ENCODE measurements at places on chromosomes 6 and 20. TPM values are rescaled to one million over a fixed set of nuclear protein-coding genes. Genes with fewer than 3 reads are reported as not detected.

DNA sequence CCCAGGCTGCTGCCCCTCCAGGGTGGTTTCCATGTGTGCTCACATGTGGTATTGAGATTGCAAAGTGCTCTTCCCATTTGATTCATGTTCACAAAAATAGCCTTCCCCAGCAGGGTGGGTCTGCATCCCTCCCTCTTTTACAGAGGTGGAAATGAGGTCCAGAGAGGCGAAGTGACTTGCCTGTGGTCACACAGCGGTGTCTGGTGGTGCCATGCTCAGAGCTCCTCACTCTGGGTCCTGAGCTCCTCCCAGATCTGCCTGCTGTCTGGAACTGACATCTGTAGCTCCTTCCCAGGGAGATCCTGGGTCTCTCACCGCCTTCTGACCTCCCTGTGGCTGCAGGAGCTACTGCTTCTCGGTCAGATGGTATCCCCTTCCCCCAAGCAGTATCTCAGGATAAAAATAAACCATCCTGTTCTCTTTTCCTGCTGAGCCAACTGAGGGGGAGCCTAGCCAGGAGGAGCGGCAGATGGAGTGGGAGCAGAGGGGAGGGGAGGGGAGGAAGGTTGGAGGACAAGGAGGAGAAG is 11.9 kb downstream of the CD40 start:
- DNase-seq, result no peak

DNA sequence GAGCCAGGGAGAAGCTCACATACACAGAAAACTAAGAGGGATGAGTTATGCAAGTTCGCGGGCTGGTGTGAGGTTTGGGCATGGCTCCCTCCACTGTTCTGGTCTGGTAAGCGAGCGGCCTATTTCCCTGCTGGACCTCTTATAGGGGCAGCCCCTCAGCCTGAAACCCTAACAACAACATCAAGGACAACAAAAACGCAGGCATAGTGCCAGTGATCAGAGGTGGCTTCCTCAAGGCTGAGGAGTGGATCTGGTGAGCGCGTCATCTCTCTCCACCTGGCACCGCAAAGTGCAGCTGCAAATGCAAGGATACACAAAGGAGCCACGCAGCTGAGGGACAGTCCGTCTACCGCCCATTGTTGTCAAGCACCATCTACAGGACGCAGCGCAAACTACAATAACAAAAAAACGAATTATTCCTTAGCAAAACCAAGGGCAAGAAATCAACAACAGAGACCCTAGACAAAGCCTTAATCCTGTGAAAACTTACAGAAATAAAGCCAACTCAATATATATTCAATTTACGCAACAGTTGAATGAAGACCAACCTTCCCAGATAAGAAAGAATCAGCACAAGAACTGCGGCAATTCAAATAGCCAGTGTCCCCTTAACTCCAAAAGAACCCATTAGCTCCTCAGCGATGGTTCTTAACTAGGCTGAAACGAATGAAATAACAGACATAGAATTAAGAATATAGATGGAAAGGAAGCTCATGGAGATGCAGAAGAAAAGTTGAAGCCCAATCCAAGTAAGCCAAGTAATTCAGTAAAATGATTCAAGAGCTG is 9.2 kb upstream of the DEFB110 start:
- DNase-seq, result no peak

- no peak for DNase-seq
Measured at GRCh38 chr6:159212028-159212427, 42.8 kb downstream of the FNDC1 start.

GRCh38 chr6:88561954-88562315 is 395.8 kb upstream of the CNR1 start:
- no peak for DNase-seq

- DNase-seq, result no peak
Measured at GRCh38 chr6:148240861-148241477, 101.7 kb upstream of the SASH1 start.

DNA sequence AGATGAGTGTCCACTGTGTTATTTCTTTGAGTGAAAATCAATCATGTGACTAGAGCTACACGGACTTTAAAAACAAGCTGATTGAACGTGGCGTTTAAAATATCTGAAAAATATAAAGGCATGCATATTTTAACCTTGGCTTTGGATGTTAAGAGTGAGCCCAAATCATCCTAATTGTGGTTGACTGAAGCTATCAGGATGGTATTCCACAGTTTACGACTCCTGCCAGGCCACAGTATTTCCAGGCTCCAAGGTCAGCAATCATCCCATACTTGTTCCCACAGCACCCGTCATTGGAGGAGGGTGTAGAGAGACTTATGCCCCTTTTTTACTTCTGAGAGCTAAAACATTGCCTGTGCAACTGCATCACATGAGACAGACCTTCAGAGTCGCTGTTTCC is 43.2 kb upstream of the TMX4 start:
- no peak for DNase-seq

- DNase-seq, result no peak
Measured at GRCh38 chr20:53390770-53391169, 202.9 kb downstream of the ZNF217 start.

DNA sequence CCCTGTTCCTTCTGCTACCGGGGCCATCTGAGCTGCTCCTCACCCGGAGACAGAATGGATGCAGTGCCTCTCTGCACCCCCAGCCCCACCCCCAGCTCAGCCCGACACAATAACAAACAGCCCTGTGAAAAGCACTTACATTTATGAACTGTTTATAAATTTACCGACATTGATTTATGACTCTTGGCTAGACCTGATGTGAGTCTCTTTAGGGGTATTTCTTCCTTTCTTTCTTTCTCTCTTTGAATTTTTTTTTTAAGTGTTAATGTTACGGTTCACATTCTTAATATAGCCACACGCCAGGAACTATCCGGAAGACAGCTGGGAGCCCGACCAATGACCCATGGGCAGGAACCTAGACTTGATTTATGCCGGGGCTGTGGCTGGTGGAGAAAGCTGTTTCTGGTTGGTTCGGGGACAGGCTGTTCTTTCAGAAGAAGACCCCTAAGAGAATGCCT is 266.3 kb downstream of the CDC5L start:
- no peak for DNase-seq

DNA sequence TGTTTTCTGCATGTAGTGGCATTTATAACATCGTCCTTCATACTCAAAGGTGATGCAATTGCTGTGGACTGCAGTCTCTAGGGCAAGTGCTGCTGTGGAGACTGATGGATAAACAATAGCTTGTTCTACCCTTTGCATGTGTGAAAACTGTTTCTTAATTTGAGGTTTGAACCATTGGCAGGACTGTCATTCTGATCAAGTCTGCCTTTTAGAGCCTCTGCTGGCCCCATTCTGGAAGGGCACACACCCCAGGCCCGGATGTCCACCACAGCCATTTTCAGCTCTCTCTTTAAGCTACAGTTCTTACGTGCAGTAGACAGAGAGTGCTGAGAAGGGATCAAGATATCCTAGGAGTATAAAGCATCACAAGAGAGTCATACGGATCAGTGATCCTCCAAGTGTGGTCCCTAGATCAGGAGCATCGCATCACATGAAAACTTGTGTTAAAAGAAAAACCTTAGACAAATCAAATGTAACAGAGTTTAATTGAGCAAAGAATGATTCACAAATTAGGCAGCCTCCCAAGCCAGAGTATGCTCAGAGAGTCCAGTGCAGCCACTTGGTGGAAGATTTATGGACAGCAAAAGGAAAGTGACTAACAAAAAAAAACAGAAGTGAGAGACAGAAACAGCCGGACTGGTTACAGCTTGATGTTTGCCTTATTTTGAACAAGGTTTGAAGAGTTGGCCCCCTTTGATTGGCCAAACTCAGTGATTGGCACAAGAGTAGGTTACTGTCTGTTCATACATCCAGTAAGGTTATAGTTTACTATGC is 52.0 kb downstream of the FRK start:
- no peak for DNase-seq

DNA sequence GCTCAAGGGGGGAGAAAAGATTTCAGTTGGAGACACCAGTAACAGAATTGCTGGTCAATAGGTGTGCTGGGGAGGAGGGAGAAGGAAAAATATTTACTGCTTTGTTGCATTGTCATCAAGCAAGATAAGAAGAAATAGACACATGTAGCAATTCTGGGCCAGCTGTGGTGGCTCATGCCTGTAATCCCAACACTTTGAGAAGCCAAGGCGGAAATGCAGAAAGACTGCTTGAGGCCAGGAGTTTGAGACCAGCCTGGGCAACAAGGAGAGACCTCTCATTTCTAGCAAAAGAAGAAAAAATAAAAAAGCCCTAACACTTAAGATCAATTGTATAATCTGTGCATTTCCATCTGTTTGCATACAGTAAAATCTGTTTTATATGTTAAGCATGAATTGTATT is 126.6 kb downstream of the ZFP64 start:
- DNase-seq, result no peak

- DNase-seq, result no peak
Measured at GRCh38 chr6:55584654-55585354, 5.8 kb upstream of the HMGCLL1 start.

DNA sequence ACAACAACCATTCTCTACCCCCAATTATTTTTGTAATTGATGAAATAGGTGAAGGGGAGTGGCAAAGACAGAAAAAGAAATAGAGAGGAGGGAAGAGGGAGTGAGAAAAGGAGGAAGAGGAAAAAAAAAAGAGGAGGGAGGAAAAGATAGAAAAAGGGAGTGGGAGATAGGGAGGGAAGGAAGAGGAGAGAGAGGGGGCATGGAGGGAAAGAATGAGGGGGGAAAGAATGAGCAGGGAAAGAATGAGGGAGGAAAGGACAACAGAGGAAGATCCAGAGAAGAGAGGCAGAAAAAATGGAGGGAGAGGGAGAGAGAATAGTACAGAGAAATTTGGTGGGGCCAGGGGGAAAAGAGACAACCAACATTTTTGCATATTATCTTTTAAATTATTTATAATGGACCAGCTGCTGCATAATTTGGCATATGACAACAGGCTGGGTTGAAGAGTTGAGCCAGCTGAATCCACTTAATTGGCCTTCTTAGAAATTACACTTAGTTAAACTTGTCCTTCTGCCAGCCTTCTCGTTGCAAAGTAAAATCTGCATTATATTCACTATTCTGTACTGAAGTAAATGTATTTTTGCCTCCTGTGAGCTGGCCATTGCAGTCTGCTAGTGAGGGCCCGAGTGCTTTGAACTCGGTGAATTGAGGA is 101.0 kb downstream of the ARHGAP18 start:
- no peak for DNase-seq

GRCh38 chr6:97632341-97632740 is 349.3 kb upstream of the MMS22L start:
- no peak for DNase-seq

The HIVEP1 gene
- 42.0 TPM for total RNA-seq

The ACTL10 gene
- 3.9 TPM for total RNA-seq

DNA sequence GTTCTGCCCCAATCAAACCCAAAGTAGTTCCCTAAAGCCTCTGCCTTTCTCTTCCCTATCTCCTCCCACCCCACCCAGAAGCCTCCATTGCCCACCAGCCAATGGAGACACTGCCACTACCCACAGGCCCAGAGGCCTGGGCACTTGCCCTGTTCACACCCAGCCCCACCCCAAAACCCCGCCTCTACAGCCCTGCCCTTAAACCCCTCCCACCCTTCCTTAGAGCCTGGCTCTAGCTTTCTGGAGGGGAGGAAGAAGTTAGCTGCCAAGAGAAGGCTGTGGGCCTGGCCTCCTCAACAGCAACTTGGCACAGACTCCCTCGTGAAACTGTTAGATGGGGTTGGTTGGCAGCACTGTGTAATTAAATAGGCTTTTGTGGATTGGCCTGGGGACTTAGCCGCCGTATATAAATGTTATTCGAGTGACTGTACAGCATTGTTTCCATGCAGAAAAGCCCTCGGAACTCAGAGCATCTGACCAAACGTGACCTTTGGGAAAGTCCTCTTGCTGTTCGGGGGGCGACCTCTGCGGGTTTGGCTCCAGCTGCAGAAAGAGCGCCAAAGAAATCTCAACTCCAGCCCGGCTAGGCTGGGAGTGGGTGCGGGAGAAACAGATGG is 31.4 kb downstream of the COL11A2 start:
- DNase-seq, result no peak

DNA sequence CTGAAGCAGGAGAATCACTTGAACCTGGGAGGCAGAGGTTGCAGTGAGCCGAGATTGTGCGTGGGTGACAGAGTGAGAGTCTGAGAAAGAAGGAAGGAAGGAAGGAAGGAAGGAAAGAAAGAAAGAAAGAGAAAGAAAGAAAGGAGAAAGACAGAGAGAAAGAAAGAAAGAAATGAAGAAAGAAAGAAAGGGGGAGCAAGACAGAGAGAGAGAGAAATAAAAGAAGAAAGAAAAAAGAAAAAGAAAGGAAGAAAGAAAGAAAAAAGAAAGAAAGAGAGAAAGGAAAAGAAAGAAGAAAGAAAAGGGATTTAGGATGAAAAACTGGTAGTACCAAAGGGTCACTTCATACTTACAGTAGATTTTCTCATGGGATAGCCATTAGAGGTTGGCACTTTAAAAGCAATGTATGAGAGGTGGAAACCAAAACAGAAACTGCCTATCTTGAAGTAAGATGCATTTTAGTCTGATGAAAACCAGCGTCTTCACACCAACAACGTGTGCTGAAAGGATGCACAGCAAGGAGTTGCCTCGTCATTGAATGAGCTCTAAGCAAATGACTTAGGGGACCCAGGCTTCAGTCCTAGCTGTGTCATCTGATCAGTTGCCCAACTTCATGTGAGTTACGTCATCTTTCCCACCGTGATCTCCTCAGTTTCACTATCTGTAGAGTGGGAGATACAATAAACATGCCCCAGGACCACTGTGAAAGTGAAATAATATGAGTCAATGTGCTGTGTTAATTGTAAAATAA is 133.9 kb upstream of the NEDD9 start:
- DNase-seq, result peak; percentile 84

GRCh38 chr6:67667637-67668422 is 967.3 kb upstream of the ADGRB3 start:
- DNase-seq, result no peak

DNA sequence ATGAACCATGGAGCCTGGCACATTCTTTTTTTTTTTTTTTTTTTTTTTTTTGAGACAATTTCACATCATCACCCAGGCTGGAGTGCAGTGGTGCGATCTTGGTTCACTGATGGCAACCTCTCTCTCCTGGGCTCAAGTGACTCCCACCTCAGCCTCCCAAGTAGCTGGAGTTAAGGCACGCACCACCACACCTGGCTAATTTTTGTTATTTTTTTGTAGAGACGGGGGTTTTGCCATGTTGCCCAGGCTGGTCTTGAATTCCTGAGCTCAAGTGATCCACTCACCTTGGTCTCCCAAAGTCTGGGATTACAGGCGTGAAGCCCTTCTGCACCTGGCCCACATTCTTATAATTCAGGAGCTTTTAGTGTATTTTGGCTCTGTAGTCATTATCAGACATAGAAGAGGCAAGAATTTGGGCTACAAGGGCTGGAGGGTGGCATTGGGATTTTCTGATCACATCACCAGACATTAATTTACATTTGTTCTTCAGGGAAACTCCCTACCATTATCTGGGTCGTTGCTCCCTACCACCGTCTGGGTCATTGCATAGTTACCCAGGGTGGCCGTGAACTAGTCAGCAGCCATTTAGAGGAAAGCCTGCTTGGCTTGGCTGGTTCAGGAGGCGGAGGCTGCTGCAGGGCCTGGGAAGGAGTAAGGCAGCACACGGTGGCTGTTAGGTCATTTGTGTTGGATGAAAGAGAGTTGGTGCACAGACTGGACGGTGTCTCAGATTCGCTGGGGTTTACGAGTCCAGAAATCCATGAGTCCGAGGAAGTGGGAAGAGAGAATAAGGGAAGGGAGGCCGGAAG is 17.6 kb downstream of the ARID1B start:
- no peak for DNase-seq
